ENCODE measurements at places on chromosomes 2 and 18. TPM values are rescaled to one million over a fixed set of nuclear protein-coding genes. Genes with fewer than 3 reads are reported as not detected.
A peak's percentile ranks its signal among the peaks of the same experiment; 100 is the strongest.

DNA sequence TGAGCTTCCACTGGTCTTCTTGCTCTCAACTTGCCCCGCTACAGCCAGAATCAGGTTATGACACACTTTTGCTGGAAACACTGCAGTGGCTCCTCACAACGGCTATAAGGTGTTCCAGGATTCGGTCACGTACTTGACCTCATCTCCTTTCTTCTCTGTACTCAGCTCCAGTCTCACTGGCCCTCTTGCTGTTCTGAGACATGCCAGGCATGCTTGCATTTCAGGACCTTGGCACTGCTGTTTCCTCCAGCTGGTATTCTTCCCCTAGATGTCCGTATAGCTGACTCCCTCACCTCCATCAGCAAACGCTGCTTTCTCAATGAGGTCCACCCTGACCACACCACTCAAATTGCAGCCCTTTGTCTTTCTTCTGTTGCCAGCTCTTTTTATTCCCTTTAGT lies 31.9 kb upstream of the C1GALT1C1L start:
- DNase-seq = no peak

Gene GREB1L
- total RNA-seq = 0.53 TPM

Gene STAT4
- total RNA-seq = 18.2 TPM

Gene RHOB
- total RNA-seq = 143 TPM

Gene MGAT4A
- total RNA-seq = 128 TPM

- no peak for DNase-seq
These were observed 135.2 kb downstream of the RDH14 start for GRCh38 chr2:18425210-18425703.

DNA sequence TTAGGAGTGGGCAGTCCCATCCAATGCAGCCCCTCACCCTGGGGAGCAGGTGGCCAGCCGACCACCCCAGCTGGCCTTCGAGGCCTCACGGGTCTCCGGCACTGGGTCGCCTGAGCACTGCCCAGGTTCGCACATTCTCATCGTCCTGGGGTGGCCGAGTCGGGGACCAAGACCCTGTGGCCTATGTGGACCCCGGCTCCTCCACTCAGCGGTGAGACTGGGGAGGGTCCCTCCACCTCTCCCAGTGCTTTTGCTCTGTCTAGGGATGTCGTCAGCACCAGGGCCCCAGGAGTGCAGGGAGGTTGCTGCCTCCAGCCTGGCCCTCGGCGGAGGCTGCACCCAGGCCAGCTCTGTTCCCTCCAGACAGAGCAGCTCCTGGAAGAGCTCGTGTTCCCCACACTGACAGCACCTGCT lies 89.6 kb downstream of the TPO start:
- DNase-seq = no peak

Gene ALKAL2
- 9.1 TPM for total RNA-seq

- DNase-seq = no peak
These were observed 99.6 kb upstream of the LHCGR start for GRCh38 chr2:48855142-48855541.

Gene CRYBA2
- 14.2 TPM for total RNA-seq

DNA sequence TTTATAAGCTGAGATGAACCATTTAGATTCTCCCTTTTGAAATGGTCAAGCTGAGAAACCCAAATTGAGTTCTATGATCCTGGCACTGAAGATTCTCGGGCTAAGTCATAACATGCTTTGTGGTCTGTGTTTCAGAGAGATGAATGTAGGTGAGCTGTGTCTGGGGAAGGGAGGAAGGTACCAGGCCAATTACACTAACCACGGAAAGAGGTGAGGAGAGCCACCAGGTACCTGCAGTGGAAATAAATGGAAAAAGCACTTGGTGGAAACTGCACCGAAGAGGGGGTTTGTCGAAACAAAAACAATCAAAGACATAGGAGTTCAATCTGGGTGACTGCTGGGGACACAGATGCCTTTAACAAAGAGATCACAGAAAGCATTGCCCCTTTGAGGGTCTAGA lies 963 bp upstream of the MRPL44 start:
- DNase-seq = no peak

Gene ATIC
- total RNA-seq = 69.5 TPM

Gene TUBA3E
- total RNA-seq = not detected

Gene SMARCAL1
- total RNA-seq = 27.3 TPM

Gene NUP35
- total RNA-seq = 5.2 TPM

Gene SPC25
- not detected for total RNA-seq

DNA sequence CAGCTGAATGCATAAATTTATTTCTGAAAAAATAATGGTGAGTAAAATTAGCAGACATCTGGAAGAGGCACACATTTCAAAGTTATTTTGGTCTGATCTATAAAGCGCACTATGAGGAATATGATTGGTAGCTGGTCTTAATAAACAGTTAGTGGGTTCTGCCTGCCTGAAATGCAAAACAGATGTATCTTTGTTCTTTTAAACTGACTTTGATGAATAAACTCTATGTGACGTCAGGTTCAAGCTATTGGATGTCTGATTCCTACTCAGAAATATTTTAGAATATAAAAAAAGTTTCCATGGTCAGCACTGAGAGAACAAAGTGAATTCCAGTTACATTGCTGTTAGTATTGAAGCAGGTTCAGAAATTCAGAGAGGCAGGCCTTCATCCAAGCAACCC lies 136.4 kb downstream of the TPGS2 start:
- no peak for DNase-seq

DNA sequence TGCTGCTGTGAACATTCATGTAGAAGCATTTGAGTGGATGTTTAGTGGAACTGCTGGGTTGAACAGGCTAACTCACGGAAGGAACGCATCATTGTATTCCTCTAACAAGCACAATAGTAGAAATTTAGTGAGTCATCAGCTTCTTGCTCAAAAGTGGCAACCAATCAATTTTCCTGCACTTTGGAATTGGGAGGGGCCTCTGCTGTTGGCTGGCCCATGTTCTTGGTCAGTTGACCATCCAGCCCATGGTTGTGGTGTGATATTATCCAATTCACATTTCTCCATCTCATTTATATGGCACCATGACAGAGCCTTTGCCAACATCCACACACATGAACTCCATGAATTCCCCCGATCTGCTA lies 95.0 kb downstream of the TNFRSF11A start:
- DNase-seq = no peak

GRCh38 chr2:209771474-209772289 lies at the start of gene UNC80:
Gene UNC80, plus strand, starts transcription at chr2:209771832. Its CDS starts 241 bp downstream, at chr2:209772073.
- no peak for DNase-seq

Gene RTP5
- total RNA-seq = not detected

- DNase-seq = no peak
These were observed 151.2 kb upstream of the ALKAL2 start for GRCh38 chr2:439077-439476.

GRCh38 chr2:207236156-207236935 lies 70.6 kb upstream of the KLF7 start:
- DNase-seq = no peak

DNA sequence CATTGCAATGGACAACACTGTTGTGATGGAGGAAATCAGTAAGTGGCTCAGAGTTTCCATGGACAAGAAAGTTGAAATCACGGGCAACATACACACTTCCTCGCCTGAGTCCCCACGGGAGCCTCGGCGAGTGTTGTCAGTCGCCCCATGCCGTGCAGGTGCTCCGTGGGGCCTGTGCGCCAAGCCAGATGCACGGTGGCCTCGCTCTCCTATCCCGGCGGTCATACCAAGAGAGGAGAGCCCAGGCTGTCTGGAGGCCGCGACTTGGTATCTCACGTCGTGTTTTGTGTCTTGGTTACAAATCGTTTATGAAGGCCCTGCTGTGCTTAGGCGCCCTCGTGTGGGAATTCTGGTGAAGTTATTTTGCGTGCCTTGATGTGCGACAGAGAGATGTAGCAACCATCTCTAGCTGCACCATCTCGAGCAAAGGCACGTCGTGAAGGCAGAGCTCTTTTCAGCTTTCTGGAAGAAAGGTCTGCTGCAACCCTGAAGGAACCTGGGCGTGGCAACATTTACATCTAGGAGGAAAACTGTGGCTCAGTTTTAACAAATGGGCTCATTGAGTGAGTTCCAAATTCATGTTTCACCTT lies 21.8 kb downstream of the ATG4B start:
- DNase-seq = peak; percentile 28

Gene PRKAG3
- not detected for total RNA-seq

- DNase-seq = no peak
These were observed 585.9 kb downstream of the ZEB2 start for GRCh38 chr2:143933946-143934569.

Gene CERS6
- total RNA-seq = 110 TPM

DNA sequence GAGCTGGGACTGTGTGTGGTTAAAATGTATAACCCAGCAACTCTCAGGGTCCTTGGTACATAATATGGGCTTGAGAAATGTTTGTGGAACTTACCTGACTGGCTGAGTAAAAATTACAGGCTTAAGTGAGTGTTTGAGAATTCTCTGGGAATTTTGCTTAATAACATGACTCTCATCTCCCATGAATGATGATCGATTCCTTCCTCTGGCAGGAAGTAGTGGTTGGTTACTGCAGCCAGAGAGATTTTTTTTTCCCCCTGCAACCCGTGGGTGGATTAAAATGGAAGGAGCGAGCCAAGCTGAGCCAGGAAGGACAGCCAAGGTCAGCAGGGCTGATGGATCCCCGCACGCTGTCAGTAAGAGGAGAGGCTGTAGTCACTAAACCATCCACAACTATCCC lies 40.6 kb upstream of the RFX8 start:
- no peak for DNase-seq

Gene RGPD3
- not detected for total RNA-seq

GRCh38 chr2:212402316-212402715 lies 136.3 kb downstream of the ERBB4 start:
- no peak for DNase-seq

Gene ZNF512
- total RNA-seq = 115 TPM

DNA sequence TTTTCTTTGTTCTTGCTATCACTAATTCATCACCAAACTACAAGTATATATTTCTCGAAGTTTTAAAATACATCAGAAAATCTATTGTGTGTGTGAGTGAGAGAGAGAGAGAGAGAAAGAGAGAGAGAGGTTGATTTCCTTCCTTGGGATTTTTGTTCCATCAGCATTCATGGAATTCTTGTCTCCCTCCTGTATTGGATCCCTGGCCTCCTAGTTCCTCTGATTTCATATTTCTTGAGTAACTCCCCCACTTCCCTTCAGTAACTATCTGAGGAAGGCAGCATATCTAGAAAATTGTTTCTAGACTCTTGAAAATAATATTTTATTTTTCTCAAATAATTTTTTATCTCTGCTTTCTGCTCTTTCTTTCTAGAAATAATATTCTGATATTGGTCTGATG lies 13.3 kb upstream of the ACTR2 start:
- DNase-seq = no peak

- peak; percentile 91 for DNase-seq
These were observed 44.2 kb upstream of the DSC1 start for GRCh38 chr18:31206787-31207381.

DNA sequence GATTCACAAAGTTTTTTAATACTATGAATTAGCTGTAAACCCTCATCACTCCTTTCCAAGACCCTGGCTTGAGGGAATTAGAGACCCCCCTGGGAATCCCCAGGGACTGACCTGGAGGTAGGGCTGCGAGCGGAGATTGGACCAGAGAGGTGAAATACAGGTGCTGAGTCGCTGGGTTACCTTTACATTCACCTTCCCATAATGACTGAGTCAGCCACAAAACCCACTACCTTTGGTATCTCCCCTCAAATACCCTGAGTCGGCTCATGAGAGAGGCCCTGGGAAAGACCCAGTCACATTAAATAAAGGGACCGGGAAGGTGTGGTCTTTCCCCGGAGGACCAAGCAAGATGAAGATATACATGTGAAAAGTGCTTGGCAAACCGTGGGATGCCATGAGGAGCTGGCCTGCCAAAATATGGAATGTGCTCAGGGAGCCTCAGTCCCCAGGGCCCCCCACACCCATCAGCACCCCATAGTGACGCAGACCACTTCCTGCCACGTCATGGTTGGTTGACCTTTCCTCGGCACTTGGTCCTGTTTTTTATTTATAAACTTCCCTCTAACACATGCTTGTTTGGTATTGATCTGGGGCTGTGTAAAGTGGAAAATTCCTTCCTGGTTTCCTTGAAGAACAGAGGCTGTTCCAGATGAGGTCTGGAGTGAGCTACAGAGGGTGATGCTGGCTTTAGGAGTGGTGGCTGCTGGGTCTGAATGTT lies 51.4 kb downstream of the IL1RL2 start:
- no peak for DNase-seq

Gene NPHP1
- not detected for total RNA-seq

Gene CPO
- total RNA-seq = 234 TPM

Gene PRSS56
- not detected for total RNA-seq

Gene NT5C1B
- total RNA-seq = not detected

DNA sequence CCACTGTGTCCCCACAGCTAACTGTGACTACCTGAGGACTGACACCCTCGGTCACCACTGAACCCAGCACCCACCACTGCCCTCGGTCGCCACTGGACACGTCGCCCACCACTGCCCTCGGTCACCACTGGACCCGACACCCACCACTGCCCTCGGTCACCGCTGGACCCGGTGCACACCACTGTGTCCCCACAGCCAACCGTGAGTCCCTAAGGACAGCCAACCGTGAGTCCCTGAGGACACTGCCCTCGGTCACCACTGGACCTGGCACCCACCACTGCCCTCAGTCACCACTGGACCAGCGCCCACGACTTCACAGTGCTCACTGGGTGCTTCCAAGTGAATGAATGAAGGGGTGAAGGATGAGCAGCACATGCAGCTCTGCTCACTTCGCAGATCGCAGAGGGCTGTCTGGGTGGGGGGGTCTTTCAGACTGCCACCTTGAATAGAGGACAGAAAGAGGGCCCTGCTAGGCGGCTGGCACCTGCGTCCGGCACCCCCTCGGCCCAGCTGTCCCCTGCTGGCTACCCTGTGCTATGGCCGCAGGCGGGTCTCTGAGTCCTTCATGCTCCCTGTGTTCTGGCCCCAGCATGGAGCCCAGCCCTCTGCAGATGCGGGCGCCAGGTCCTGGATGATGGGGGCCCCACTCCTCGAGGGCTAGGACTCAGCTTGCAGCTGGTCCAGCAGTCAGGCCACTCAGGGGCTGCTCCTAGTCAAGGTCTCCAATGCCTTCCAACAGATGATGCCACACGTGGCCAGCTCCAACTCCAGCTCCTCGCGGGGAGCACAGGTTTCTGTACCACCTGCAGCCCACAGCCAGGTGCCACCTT lies 51.4 kb upstream of the GPC1 start:
- no peak for DNase-seq

- no peak for DNase-seq
These were observed at the start of gene CXCR1 for GRCh38 chr2:218166791-218167190. Gene CXCR1, minus strand, starts transcription at chr2:218166962. Its CDS starts 1,751 bp downstream, at chr2:218165211.

- no peak for DNase-seq
These were observed 721.1 kb downstream of the DPP10 start for GRCh38 chr2:115163572-115163971.

- no peak for DNase-seq
These were observed 74.2 kb downstream of the INO80D start for GRCh38 chr2:206011795-206012194.

Gene LOXHD1
- total RNA-seq = not detected

- no peak for DNase-seq
These were observed 105.5 kb upstream of the SYT4 start for GRCh38 chr18:43382641-43383403.

Gene RSAD2
- total RNA-seq = 5.8 TPM

Gene GAD1
- total RNA-seq = not detected

Gene SPATA3
- total RNA-seq = not detected

DNA sequence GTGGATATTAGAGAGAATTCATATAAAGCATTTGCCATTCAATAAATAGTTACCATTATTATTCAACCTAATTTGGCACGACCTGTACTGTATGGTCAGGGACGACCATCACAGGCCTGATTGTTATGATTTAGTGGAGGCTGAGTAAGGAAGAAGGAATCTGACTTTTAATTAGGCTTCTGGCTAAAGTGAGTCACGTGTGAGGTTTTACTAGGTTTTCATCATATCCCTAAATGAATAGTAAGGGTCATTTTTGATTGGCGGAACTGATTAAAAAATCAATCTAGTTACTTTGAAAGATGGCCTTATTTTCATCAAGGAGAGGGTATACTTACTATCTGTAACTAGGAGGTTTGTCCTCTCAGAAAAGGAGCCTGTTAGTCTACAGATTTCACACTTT lies 143.4 kb downstream of the ADCYAP1 start:
- DNase-seq = no peak
